ENCODE measurements at places on chromosomes 7 and 10. TPM values are rescaled to one million over a fixed set of nuclear protein-coding genes. Genes with fewer than 3 reads are reported as not detected.

EPDR1 gene
- total RNA-seq = 0.54 TPM

GRCh38 chr7:105853931-105854419 lies 22.4 kb downstream of the ATXN7L1 start:
- no peak for DNase-seq

- no peak for DNase-seq
Observed at GRCh38 chr10:92363498-92363897, 72.5 kb downstream of the MARCHF5 start.

GRCh38 chr10:31884386-31884785 lies 44.2 kb downstream of the ARHGAP12 start:
- DNase-seq = no peak

- DNase-seq = no peak
Observed at GRCh38 chr7:27616914-27617548, 45.7 kb downstream of the HIBADH start.

DNA sequence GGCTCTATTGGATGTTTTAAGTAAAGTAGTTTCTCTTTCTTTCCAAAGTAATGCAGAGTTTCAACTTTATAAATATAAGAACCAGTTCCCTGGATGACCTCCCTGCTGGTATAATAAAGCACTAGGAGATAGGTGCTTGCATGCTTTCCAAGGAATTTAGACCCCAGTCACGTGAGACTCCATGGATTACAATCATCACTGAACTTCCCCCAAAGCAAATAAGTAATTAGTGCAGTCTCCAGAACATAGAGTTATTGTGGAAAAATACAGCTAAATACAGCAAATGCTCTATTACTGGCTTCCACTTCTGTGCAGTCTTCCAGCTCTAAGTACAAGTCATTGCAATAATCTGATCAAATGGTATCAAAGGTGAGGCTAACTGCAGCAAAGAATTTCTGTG lies 220.2 kb upstream of the STEAP1 start:
- DNase-seq = no peak

GRCh38 chr7:99729486-99730237 lies 5.3 kb downstream of the CYP3A7 start:
- DNase-seq = no peak
